Left renal cortex interstitium (tissue), 4 donors: ENCODE measurements at places on chromosomes 3 and 15. TPM values are rescaled to one million over a fixed set of nuclear protein-coding genes. Genes with fewer than 3 reads are reported as not detected.

SLC9C1 gene
- 1.2 TPM for polyA plus RNA-seq

FOXB1 gene
- polyA plus RNA-seq: not detected

ZXDC gene
- 30.1 TPM for polyA plus RNA-seq

CPNE9 gene
- polyA plus RNA-seq: not detected

GNAT1 gene
- polyA plus RNA-seq: not detected

BFSP2 gene
- 0.56 TPM for polyA plus RNA-seq

SCAANT1 gene
- 1.0 TPM for polyA plus RNA-seq

PLCH1 gene
- 11.9 TPM for polyA plus RNA-seq
